NCI-H2171 treated with DMSO at 0.1 percent for 48 hours (cell line): ENCODE measurements at places on chromosomes 2 and 18.

GRCh38 chr2:111238296-111238695 is 117.6 kb downstream of the BCL2L11 start:
- no peak for DNase-seq

DNA sequence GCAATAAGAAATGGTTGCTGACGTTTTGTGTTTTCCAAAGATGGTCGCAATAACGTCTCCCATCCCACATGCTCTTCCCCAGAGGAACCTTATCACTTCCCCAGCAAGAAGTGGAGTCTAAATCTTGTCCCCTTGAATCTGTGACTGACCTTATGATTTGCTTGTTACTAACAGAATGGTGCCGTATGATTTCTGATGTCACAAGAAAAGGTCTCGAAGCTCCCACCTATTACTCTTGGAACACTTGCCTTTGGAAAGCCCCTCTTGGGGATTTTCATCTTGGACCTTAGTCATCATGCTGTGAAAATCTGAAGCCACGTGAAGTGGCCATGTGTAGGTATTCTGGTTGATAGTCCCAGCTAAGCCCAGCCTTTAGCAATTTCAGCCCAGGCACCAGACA is 86.2 kb upstream of the GLS start:
- no peak for DNase-seq

GRCh38 chr18:45353530-45353929 is 261.7 kb upstream of the SLC14A2 start:
- DNase-seq: no peak

DNA sequence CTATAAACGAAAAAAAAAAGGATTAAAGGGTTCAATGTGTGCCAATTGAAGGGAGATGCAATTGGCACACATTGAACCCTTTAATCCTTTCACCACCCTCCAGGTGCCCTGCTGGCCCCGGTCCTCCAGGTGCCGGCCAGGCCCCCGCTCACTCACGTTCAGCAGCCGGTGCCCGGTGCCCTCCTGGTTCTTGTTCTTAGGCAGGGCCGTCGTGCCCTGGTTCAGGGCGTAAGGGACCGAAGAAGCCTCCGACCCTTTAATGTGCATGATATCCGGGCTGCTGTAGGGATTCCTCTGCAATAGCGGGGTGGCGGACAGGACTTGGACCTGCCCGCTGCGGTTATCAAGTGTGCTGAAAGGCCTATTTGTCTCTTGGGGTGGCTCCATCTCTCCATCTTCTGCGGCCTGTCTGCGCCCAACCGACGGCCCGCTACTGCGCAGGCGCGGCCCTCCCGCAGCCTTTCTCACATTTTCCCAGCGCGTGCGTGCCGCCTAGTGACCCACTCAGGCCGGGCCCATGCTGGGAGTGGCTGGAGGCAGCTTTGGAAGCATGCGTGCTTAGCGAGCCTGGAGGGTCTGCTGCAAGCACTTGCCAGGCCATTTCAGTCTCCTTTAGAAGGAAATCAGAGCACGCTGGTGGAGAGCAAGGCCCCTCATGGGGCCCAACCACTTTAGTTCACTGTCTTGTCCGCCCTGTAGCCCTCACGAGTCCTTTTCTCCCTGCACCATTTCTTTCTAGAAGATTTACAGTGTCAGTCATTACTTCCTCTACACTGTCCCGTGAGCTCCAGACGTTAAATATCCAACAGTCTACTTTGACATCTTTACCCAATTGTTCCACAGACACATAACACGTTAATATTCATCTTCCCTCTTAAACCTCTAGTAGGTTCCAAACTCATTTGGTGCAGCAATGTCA is 24.3 kb downstream of the TMEM237 start:
- DNase-seq: peak; percentile 65

- peak; percentile 32 for DNase-seq
These were observed 151.0 kb downstream of the HDAC4 start for GRCh38 chr2:239249776-239250175.

DNA sequence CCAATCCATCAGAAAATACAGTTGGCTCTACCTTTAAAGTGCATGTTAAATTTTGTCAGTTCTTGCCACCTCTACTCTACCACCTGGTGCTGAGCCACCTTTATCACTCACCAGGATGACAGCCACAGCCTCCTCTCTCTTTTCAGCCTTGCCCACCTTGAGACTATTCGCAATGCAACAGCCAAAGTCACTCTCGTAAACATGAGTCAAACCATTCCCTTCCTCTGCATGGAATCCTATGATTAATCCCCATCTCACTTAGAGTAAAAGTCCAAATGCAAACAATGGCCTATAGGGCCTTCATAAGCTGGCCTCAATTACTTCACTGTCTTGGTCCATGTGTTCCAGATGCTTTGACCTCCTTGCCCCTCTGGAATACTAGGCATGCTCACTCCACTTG is 5.8 kb upstream of the OSBPL6 start:
- DNase-seq: no peak

GRCh38 chr2:170157025-170157684 is 20.8 kb upstream of the MYO3B start:
- DNase-seq: no peak

GRCh38 chr18:54080858-54081257 is 143.6 kb downstream of the MBD2 start:
- no peak for DNase-seq
